ENCODE measurements at places on chromosomes 5 and 9.

GRCh38 chr5:172187118-172188032 lies 649 bp downstream of the STK10 start:
- peak; percentile 87 for DNase-seq

- no peak for DNase-seq
Observed at GRCh38 chr9:69149321-69149807, 24.7 kb upstream of the TJP2 start.

DNA sequence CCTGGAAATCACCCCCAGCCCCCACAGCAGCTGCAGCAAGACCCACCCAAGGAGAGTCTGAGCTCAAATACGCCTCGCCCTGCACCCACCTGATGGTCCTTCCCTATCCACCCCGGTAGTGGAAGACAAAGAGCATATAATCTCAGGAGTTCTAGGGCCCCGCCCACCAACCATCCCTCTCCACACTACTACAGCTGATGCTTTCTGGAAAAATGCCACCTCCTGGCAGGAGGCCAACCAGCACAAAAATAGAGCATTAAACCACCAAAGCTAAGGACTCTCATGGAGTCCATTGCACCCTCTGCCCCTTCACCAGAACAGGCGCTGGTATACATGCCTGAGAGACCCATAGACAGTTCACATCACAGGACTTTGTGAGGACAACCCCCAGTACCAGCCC lies 22.5 kb upstream of the NIPSNAP3A start:
- DNase-seq, result no peak

- no peak for DNase-seq
Observed at GRCh38 chr5:65815161-65815560, 93.2 kb downstream of the NLN start.

GRCh38 chr5:32710550-32711361 lies at the start of gene NPR3:
NPR3 (plus strand) TSS chr5:32711321; CDS start chr5:32711777, 456 bp downstream.
- peak; percentile 10 for DNase-seq

DNA sequence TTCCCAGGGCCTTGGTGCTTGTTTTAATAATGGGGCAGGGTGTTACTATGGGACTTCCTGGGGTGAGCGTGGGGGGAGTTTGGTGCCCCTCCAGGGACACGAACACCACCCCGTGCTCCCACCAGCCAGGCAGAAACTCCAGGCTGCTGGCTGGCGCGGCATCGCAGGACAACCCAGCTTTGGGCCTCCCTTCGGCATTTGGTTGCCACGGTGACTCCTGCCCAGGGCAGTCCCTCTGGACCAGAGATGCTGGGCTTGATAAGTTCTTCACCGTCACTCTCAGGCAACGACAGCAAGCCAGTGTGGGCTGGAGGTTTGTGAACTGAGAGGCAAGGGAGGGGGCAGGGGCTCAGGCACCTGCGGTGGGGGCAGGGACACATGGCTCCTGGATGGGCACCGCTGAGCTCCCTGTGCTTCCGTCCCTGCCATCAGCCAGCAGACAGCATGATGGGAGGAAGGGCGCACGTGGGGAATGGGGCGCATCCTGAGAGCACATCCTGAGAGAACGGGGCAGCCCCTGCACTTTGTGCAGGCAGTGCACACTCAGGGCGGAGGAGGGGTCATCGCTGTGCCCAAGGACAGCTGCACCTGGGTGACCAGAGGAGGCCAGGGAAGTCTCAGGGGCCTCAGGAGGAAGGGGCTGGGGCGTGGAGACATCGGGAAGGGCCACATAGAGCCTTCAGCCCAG lies 116.4 kb downstream of the RXRA start:
- DNase-seq, result peak; percentile 26

DNA sequence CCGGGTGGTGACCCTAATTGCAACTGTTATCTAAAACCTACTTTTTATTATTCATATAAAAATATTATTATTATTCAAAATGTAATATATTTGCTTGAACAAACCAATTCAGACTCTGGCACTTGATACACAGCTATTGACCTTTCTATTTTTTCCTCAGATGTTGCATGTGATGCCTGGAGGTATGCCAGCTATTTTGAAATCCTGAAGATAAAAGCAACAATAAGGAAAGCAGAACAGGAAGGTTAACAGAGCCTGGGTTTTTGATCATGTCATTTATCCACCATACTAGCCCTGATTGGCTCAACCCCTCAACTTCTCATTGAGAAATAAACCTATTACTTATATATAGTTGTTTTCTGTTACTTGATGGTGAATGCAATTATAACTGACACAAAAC lies 340.9 kb upstream of the KIF2A start:
- DNase-seq, result no peak

- no peak for DNase-seq
Observed at GRCh38 chr9:88458716-88459465, 70.6 kb downstream of the SPIN1 start.

GRCh38 chr9:129359162-129359811 lies 181.2 kb upstream of the IER5L start:
- DNase-seq, result no peak

- no peak for DNase-seq
Observed at GRCh38 chr5:78666041-78666444, 17.5 kb upstream of the LHFPL2 start.

DNA sequence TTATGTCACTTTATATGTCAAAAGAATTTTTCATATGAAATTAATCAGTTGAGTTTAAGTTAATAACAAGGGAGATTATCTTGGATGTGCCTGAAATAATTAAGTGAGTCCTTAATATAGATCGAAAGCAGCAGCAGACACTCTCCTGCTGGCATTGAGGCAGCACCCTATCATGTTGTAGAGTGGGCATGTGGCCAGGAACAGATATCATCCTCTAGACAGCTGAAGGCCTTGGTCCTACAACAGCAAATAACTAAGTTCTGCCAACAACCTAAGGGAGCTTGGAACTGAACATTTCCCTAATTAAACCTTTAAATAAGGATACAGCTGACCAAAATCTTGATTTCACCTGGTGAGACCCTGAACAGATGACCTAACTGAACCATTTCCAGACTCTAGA lies 25.8 kb upstream of the UGT3A1 start:
- no peak for DNase-seq

DNA sequence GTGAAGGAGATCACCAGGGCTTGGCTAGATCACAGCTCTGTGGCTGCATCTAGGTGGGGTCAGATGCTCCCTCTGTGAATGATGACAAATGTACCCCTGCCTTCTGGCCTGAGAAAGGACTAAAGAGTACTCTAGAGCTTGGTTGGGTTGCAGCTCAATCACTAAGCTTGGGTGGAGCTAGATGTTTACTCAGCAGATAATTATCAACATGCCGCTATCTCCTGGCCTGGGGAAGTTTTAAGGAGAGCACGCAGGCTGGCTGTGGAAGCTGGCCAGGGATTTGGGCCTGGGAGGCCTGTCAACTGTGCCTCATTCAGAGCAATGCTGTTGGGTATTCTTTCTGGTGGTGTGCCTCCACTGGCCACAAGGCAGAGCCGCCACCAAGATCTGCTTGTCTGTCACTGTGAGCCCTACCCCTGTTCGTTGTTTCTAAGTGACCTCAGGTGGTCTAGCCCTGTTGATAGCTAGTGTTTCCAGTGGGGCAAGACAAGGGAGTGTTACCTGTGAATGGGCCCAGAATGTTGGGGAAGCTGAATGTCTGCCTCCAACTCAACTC lies 181.7 kb downstream of the ADGRV1 start:
- no peak for DNase-seq

DNA sequence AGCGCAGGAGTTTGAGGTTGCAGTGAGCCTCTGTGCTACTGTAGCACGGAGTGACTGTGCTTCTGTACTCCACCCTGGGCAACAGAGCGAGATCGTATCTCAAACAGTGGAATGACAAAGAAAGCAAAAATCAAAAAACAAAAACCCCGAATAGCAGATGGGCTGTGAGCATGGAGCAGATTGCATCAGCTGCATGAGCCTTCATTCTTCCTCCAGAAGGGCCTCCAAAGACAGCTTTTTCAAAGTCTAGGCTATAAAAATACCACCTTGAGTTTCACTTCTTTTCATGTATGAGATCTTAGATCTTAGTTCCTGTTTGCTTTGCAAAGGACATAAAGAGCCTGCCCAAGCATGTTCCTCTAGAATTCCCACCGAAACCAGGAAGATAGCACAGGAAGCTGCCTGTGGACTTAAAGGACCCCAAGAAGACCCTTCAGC lies 15.0 kb upstream of the HSPB3 start:
- peak; percentile 20 for DNase-seq

GRCh38 chr9:72614067-72614466 lies 92.7 kb downstream of the TMC1 start:
- DNase-seq, result no peak

DNA sequence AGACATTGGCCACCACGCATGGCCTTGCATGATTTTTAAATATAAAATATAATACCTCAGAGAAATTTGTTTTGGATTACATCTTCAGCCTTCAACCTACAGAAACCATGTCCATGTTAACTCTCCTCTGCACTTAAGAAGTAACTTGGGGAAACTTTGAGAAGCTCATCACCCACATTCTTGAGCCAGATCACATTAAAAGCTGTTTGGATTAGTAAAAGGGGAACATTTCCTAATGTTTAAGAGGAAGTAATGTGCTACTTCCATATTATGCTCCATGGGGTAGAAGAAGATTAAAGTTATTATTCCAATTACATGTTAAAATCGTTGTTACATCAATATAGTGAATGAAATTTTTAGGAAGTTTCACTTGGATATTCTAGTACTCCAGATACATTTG lies 10.4 kb upstream of the CEP120 start:
- DNase-seq, result no peak

- no peak for DNase-seq
Observed at GRCh38 chr5:113989913-113990305, 372.0 kb upstream of the KCNN2 start.

DNA sequence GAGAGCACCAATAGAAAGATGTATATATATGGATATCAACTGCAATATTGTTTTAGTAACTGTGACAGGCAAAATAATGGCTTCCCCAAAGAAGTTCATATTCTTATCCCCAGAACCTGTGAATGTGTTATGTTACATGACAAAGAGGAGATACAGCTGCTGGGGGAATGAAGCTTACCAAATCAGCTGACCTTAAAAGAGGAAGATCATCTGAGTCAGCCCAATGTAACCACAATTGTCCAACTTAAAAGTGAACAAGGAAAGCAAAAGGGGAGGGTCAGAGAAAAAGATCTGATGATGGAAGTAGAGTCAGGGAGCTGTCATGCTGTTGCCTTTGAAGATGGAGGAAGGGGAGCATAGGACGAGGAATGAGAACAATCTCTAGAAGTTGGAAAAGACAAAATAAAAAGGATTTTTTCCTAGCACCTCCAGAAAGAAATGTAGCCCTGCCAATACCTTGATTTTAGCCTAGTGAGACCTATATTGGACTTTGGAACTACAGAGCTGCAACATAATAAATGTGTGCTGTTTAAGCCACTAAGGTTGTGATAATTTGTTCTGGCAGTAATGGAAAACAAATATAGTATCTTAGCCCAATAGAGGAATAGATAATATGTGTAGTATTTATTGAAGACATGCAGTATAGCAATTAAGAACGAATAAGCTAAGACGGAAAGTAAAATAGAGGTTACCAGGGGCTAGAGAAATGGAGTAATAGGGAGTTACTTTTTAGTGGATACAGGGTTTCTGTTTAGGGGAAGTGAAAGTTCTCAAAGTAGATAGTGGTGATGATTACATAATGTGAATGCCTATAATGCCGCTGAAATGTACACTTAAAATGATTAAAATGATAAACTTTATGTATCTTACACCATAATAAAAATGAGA lies 115.9 kb downstream of the PIK3R1 start:
- no peak for DNase-seq

GRCh38 chr9:134522502-134522848 lies 119.1 kb upstream of the COL5A1 start:
- no peak for DNase-seq

- no peak for DNase-seq
Observed at GRCh38 chr9:14532456-14533115, 160.6 kb downstream of the ZDHHC21 start.

GRCh38 chr5:128237000-128237399 lies 153.4 kb downstream of the SLC12A2 start:
- DNase-seq, result no peak

GRCh38 chr5:139388198-139388821 lies 1.4 kb downstream of the MZB1 start:
- no peak for DNase-seq

DNA sequence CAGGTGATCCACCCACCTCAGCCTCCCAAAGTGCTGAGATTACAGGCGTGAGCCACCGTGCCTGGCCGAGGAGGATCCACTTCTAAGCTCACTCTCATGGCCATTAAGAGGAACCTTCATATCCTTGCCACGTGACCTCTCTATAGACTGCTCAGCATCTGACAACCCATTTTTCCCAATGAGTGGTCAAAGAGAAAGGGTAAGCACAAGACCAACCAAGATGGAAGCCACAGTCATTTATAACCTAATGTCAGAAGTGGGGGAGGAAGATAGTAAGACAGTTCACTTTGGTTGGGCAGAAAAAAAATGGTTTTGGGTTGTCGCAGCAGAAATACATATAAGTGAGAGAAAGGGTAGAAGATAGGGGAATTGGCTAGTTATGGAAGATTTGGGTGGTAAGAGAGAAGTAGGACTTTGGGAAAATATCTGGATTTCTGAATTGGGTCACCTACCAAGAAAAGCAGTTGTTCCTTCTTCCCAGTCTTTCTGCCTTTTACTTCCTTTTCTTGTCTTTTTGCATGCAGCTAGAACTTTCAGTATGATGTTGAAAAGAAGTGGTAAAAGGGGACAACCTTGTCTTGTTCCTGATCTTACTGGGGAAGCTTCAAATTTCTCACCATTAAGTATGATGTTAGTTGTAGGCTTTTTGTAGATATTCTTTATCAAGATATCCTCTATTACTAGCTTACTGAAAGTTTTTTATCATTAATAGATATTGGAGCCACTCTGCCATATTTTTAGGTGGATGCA lies 15.6 kb downstream of the SNX2 start:
- no peak for DNase-seq

DNA sequence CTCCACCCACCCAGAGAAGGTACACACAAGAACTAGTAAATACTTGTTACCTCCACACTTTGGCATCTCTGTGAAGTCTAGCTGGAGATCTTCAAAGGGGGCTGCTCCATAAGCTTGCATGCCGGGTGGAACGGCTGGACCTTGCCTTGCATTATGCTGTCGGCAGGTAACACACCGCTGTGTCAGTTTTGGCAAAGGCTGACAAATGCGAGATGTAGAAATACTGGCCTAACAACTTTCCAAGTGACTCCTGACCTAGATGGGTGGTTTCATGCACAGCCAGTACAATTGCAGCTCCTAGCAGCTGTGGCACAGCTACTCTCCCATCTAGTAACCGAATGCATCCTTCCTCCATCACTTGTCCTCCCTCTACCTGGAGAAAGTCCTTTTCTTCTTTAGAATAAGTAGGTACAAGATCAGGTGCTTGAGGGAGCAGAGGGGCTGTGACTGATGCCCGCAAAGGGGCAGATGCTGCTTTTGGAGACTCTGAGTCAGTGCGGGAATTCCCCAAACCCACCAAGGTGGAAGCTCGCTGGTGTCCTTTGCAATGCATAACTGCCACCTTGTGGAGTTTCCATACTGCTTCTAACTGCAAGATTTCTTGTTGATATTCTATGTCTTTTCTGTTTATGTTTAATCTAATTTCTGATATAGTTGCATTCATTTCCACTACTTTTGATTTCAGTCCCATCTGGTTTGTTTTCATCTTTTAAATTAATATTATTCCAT lies 78.4 kb downstream of the TMEM161B start:
- peak; percentile 34 for DNase-seq

Data from activated CD4-positive, alpha-beta memory T cell treated with anti-CD3 and anti-CD28 coated beads for 36 hours (primary cell).